ENCODE measurements at places on chromosomes 16 and 17.

DNA sequence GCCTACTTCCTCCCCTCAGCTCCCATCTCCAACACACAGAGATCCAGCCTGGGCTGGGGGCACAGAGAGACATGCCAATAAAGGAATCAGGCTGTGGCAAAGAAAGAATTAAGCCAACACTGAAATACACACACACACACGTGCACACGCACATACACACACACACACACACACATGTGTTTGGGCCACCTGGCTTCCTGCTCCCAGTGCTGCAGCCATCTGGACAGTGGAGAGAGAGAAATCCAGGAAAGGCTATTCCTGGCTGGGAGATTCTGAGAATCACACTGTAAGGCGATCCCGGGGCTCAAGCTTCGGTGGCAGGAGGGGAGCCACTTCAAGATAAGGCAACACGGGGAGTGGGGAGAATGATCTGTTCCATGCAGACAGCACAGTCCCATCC, 72.4 kb downstream of the NOG start:
- no peak for DNase-seq

- DNase-seq = no peak
Observed at GRCh38 chr16:70717065-70717464, 31.2 kb upstream of the MTSS2 start.

DNA sequence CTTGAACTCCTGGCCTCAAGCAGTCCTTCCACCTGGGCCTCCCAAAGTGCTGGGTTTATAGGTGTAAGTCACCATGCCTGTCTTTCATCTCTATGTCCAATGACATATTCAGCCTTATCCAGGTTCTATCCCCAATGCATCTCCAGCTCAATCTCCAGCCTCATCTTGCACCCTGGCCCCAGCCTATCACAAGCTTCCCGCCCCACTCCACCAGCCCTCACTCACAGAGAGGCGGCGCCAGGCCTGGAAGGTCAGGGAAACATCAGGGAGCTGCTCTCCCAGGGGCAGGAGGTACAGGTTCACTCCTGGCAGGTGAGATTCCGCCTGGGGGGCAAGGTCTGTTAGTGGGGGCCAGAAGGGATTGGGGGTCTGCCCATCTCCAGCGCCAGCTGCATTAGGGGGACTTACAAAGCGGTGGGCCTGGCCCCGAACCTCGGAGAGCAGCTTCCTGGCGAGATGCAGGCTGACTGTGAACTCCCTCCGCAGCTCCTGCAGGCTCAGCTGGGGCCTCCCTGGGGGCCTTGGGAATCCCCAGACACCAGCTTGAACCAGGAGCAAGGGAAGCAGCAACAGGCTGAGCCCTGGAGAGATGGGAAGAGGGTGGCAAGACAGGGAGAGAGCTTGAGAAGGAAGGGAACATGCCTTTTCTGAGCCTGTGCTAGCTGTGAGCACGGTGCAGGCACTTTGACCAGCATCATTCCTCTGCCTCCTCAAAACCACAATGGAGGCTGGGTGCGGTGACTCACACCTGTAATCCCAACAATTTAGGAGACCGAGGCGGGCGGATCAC, 3.0 kb downstream of the IL27 start:
- no peak for DNase-seq

DNA sequence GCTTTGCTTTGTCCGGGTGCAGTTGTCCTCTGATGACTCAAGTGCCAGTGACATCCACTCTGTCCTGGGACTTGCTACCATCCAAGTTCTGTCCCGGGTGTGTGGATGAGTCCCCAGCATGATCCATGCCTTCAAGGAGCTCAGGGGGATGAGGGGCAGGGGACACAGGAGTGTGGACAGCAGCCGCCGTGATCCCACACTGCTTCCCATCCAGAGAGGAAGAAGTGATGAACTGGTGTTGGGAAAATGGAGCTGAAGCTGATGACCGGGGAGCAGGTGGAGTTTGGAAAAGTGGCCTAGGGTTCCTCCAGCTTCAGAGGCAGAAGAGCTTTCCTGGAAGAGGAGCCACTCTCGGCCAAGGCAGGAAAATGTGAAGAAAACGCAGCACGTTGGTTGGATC, 249.6 kb upstream of the TNRC6C start:
- no peak for DNase-seq
